RPMI7951 (cell line): ENCODE measurements at places on chromosomes 16 and 17.

- DNase-seq: no peak
These were observed 64.3 kb downstream of the MYH11 start for GRCh38 chr16:15792563-15792971.

DNA sequence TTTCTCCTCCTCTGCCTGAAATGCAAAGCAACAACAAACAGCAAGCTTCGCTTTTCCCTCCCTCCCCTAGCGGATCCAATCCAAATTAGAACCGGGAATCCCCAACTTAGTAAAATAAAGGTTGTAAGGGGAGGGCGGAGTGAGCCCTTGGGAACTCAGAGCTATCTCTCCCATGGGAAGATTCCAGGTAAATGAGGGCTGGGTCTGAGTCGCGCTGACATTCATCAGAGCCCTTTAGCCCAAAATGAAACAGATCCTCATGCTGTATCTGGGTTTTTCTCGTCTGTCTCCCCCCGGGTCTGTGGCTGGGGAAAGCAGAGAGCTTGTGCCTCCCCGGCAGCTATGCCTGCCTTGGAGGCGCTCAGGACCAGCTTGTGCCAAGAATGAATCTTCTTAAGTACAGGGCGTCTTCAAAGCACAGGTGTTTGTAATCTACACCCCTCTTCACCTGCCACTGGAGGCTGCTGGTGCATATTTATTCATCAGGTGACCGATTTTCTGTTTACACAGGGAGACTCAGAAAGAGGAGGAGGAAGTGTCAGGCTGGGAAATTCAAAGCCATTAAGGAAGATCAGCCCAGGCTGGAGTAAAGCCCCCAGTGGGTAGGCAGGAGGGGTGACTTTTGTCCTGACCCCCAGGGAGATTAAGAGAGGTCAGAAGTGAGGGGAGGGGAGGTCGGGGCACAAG, 55.0 kb upstream of the GSE1 start:
- no peak for DNase-seq

DNA sequence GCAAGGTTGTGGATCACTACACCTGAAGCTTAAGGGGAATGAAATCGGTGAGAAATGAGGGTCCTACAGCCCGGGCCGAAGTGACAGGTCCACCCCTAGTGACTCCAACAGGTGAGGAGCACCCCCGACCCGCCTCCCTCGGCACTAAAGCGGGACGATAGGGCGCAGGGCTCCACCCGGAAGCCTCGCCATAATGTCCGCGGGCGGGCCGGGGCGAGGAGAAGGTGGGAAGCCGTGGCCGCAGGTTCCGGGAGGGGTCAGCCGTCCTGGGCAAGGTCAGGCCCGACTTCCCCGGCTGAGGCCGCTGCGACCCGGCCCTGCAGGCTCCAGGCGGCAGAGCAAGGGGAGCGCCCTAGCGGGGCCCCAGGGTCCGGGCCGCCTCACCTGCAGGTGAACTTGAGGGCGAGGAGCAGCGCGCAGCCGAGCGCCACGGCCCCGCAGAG, 543 bp downstream of the TXNDC11 start:
- peak; percentile 24 for DNase-seq

- peak; percentile 19 for DNase-seq
These were observed at the start of gene GH2 for GRCh38 chr17:63881935-63882601. TSS of gene GH2 (minus strand) at chr17:63881944. CDS start at chr17:63881801, 143 bp downstream.

DNA sequence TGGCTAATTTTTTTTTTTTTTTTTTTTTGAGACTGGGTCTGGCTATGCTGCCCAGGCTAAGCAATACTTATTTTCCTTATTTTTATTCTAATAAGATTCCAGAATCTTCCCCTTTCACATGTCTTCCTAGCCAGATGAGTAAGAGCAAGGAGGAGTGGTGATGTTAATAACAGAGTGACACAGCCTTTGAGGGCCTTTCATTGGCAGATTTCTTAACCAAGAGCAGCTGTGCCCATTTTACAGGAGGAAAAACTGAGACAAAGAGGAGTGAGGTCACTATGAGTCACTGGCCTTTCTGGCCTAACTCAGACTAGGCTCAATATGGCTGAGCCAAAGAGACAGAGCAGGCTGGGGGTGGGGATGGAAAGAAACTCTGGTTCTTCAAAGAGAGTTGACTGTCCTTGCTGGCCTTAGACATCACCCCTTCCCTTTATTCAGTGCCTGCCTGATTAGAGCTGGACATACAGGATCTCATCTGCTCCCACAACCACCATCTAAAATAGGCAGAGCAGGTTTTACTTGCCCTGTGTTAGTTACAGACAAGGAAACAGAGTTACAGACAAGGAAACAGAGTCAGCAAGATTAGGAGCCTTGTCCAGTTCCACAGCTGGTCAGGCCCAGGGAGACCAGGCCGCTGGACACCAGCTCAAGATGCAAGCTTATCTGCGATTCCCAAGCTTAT, 50.0 kb upstream of the TOB1 start:
- DNase-seq: peak; percentile 31

DNA sequence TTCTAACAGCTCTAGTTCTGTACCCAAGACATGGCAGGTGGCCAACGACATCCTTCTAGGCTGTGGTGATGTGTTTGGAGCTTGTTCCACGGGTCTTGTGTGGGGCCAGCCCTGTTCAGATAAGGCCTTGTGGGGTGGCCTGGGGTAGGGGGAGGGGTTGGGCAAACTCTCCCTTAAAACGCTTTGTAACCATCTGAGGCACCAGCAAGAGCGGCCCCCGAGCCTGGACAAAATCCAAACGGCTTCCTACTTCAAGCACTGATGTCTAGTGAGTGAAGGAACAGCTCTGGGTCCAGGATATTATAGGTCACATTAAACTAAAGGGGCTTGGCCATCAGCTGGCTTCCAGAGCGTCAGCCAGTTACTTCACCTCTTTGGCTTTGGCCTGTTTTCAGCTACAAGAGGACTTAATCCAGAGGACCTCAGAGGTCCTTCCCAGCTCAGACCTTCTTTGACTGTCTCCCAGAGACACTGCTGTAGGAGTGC, 11.9 kb downstream of the SERPINF1 start:
- no peak for DNase-seq

GRCh38 chr17:78940708-78941107, 15.5 kb upstream of the TIMP2 start:
- no peak for DNase-seq

- DNase-seq: no peak
These were observed 61.9 kb downstream of the BANP start for GRCh38 chr16:88013091-88013609.

- DNase-seq: no peak
These were observed 565.1 kb upstream of the SALL1 start for GRCh38 chr16:51716195-51716594.

DNA sequence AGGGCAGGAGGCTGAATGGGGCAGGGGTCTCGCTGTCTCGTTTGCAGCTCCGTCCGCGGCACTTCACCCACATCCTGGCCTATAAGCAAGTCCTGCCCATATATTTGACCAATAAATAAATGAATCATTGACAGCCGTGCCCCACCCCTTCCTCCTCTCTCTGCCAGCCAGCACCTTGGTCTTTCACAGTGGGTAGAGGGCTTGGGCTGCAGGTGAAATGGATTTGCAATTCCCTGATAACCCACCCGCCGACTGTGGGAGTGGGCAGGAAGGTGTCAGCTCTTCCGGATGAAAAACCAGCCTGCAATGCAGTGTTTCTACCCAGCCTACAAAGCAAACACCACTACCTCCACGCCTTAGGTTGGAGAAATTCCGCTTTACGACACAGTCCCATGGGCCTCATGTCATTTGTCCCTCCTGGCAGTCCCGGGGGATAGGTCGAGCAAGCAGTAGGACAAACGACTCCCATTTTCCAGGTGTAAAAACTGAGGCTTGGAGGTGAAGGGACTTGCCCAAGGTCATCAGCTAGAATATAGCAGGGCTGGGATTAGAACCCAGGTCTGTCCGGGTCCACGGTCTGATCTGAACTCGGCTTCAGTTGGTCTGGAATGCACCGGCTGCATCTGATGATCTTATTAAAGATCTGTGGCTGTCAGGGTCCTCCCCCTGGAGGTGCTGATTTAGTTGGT, 79.0 kb downstream of the ABCC1 start:
- no peak for DNase-seq

GRCh38 chr17:17729620-17730249, 48.5 kb downstream of the RAI1 start:
- no peak for DNase-seq

- DNase-seq: no peak
These were observed 115.9 kb upstream of the CIBAR2 start for GRCh38 chr16:85227946-85228862.

GRCh38 chr16:65745201-65745708, 621.2 kb upstream of the CDH5 start:
- DNase-seq: no peak

GRCh38 chr17:47279062-47279801, 25.6 kb downstream of the ITGB3 start:
- DNase-seq: peak; percentile 92

DNA sequence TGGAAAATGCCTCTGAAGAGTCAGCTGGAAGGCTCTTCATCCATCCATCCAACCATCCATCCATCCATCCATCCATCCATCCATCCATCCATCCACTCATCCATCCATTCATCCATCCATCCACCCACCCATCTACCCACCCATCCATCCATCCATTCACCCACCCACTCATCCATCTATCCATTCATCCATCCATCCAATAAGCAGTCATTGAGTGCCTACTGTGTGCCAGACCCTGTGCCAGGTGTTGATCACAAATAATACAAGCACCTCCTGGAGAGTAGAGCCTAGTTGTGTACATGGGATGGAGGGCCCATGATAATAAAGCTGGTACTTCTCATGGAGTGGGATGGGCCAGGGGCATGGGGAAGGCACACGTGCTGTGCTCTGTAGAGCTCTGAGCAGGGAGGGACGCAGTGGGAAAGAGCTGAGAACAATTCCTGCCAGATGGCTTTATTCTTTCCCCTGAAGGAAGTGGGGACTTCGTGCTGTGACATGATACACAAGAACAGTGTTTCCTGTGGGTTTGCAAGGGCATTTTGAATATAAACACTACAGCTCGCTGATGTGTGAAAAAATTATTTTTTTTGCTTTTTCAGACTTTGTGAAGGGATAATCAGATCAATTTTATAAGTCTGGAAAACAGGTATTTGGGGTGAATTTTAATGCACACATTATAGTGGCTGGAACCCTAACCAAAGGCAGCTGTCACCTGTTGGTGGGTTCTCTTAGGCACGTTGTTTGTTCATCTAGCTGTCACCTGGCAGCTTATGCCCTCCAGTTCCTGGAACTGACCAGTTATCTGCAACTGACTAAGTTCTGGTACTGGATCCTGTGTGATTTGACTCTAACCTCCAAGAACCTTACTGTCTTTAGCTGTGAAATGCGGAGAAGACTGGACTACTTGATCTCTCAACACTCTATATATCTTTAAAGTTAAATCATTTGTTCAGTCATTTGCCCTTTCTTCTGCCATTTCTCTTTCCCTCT, 61.3 kb downstream of the PRKCB start:
- DNase-seq: no peak

GRCh38 chr17:65359016-65359415, 202.4 kb downstream of the AXIN2 start:
- peak; percentile 91 for DNase-seq

- DNase-seq: no peak
These were observed 42.4 kb downstream of the SYT17 start for GRCh38 chr16:19210280-19210924.

- DNase-seq: no peak
These were observed 13.5 kb upstream of the DPEP1 start for GRCh38 chr16:89599902-89600301.

- DNase-seq: peak; percentile 90
These were observed 6.0 kb upstream of the RNF213 start for GRCh38 chr17:80254396-80255251.
